ENCODE measurements at places on chromosomes 7 and 10.
A peak's percentile ranks its signal among the peaks of the same experiment; 100 is the strongest.

DNA sequence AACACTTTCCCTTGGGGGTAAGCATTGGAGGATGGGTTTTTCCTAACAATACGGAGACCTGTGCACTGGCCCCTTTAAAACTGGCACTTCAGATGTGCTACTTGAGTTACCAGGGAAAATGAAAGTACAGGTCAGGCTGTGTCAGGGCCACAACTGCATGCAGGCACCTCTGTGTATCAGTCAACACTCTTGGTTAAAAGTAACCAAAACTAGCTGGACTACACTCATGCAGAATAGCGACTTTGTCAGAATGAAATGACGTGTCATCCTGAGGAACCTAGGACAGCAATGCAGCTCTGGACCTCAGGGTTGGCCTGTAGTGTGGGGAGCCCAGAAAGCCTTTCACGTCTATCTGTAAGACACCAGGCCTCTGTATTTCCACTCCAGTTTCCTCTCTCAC is 33.8 kb upstream of the SMKR1 start:
- DNase-seq: no peak

GRCh38 chr7:121957626-121958025 is 84.7 kb downstream of the PTPRZ1 start:
- DNase-seq: no peak

DNA sequence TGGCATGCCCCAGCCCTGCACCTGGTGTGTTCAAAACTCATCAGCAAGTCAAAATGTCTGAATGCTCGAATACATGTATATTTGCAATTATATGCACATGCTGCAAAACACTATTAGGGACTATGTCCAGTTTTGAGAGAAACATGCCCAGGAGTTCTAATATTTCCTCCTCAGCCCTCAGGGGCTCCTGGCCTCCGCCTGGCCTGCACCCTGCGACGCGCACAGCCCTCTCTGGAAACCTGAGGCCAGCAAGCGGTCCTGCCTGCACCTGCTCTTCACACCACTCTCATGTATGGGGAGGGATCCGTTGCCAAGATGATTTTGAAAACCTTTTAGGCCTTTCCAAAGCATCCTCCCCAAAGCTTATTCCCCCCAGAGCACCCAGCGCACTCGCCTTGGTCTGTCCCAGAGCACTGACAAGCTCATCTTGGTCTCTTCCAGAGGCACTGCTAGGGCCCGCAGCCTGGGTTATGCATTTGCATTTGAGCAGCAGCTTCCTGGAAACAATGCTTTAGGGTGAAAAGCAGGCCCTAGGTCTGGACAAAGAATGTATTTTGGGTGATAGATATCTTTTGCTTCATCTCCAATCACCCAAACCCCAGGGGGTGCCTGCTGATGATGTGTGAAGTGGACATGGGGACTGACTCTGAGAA is 22.6 kb upstream of the CNPY1 start:
- DNase-seq: no peak

GRCh38 chr10:88804083-88804812 is 1.7 kb downstream of the LIPM start:
- DNase-seq: no peak

DNA sequence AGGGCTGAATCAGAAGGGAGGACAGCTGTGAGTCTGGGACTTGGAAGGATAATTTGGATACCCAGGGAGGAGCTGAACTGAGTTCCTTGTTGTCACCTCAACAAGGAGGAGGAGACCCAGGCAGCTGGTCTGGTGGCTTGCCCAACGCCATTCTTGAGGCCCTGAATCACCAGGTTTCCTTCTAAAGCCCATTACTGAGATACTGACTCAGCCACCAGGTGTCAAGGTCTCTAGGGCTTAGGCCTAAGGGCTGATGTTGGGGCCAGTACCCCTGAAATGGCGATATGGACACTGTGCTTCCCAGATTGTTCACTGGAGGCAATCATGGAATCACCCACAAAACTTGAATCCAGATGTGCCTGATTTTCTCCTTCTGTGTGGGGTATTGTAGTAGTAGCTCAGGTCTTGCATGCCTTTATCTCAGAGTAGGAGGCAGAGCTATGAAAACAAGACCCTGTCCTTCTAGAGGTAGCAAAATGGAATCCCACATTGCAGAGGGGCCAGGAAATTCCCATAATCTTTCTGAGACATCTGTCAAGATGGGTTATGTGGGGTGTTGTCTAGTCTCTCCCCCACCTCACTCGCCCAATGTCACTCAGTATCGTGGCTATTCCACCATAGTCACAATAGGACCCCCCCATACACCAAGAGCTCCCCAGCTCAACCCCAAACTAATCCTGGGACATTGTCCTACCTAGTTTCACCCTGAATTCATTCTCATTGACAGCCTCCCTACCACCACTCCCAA is 1.8 kb upstream of the ATG9B start:
- no peak for DNase-seq

GRCh38 chr10:33807531-33808359 is 473.3 kb upstream of the NRP1 start:
- peak; percentile 11 for DNase-seq

DNA sequence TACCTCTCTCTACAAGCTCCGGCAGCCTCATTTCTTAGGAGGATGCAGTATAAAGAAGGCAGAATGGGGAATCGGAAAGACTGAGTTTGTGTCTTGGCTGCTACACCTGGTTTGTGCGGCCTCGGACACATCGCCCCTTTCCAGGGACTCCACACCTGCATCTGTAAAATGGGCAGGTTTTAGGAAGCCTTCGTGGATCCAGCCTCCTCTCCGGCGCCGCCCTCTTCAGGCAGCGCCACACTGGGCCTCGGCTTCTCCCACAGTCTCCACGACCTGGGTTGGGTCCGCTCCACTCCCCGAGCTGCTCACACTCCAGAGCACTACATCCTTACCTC is 341 bp downstream of the GOT1 start:
- no peak for DNase-seq

DNA sequence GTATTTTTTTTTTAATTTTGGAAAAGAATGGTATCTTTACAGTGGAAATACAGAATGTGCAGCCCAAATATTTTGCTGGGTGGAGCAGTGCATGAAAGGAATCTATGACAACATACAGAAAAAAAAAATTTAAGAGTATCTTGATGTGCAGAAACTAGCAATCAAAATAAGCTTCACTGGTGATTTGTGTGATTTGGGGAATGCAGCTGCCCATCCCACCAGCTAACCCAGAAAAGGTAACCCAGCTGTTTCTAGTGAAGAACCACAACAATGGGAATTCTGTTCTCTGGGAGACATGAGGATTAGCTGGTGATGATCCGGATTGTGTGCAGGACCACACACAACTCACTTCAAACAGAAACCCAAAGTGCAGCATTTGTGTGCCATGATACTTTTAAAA is 375.5 kb downstream of the SEMA3D start:
- DNase-seq: peak; percentile 15

DNA sequence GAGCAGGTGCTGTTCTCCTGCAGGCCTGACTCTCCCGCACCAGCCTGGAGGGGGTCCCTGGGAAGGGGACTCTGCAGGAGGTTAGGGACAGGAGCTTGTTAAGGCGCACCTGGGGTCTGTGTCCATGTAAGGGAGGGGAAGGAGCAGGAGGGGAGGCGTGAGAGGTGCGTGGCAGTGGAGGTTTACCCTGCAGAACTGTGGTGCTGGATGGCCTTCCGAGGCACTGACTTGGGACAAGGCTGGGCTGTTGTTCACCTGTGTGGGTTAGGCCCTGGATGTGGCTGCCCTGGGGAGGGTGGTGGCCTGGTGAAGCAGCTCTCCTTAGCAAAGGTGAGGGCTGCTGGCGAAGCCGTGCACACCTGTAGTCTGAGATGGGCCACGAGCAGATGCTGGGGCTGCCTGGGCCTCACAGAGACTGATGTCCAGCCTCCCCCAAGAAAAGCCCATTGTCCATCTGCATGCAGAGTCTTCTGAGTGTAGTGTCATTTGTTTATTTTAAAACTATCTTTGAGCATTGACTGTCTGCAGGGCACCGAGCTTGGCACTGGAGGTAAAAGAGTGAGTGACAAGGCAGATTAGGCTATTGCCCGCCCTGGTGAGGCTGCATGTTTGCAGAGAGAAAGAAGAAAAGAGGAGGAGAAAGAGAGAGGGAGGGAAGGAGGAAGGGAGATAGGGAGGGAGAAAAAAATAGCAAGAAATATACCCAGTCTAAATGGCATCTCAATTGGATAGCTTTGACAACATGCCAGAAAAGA is 225.3 kb downstream of the GLRX3 start:
- no peak for DNase-seq

DNA sequence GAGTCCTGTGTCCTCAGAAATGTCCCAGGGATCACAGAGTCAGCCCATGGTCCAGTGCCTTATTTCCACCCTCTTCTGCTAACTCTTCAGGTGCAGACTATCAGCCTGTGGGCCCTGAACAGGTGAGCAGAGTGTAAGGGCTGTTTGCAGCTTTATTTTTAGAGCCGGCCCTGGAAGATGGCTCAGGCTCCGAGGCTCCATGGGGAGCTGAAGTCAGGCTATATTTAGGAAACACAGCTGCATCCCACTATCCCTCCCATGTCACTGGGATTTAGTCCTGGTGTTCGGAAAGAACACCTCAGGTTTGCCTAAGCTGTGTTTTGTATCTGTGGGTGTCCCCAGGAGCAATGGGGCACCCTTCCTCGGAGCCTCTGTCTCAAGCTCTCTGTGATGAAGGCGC is 126.9 kb downstream of the RPS24 start:
- DNase-seq: no peak

GRCh38 chr7:7221599-7222038 is 39.3 kb downstream of the C1GALT1 start:
- DNase-seq: no peak

GRCh38 chr7:51084121-51084520 is 232.5 kb downstream of the COBL start:
- DNase-seq: no peak

DNA sequence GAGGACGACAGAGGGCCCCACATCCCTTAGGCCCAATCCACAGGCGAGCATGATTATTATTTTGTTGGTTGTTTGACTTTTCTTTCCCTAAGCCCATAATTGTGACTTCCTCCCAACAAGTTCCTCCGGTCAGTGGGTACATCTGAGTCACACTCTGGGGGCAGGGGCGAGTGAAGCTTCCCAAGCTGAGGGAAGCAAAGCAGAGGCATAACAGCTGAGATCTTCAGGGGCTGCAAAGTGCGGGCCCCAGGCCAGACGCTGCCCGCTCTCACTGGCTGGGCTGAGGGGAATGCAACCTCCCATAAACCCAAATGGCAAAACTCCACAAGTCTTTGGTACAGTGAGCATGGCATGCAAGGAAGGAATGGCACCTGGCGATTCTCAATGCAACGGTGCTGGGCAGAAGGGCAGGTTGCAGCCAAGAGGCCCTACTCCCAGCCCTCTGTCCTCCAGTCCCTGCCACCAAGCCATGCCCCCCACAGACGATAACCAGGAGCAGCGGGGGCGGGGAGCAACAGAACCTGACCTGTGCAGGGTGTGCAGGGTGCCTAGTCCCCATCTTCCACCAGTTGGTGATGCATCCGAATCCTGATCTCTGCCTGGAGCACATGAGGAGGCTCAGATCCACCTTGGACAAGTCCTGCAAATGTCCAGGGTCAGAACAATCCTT is 25.3 kb downstream of the TNS3 start:
- no peak for DNase-seq

GRCh38 chr7:121330053-121330833 is 1.4 kb downstream of the WNT16 start:
- DNase-seq: peak; percentile 54

GRCh38 chr10:133616371-133617130 is 10.0 kb downstream of the FRG2B start:
- DNase-seq: no peak

DNA sequence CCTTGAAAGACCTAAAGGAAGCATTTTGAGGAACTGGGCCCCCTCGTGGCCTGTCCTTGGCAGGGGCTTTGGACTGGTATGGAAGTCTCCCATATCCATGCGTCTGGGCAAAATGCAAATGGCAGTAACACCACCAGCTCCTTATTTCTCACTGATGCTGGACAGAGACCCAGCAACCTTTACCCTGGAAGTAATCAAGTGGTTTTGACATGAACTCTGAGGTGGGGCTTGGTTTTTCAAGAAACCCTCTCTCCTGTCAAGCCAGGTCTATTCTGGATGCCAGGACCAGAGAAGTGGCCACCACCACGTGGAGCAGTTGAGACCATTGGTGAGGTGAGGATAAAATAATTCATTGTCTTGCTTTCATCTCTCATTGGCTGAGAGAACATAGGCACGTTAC is 84.4 kb downstream of the OTUD1 start:
- no peak for DNase-seq

DNA sequence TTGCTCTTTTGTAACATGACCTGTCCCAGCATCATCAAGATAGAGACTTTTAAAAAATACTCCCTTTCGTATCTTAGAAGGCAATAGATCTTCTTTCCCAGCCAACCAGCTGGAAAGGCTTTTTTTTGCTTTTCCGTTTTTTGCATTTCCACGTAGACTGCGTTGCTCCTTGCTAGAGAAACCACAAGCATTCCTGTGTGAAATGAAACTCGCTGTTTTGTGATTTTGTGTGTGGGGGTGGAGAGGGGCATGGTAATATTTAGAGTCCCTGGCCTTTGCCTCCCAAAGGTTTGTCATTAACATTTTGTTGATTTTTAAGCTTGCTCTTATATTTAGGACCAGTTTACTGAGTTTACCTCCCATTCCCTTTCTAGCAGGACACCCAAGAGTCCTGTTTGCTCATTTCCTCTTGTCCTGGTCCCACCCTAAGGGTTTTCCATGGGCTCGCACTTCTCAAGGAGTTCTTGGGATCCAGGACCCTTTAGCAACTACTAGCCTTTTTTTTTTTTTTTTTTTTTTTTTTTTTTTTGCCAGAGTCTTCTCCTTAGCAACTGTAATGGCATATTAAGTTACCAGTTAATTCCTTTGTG is 243.6 kb downstream of the BICC1 start:
- DNase-seq: no peak

- no peak for DNase-seq
Observed at GRCh38 chr10:59687657-59688056, 22.0 kb downstream of the SLC16A9 start.

DNA sequence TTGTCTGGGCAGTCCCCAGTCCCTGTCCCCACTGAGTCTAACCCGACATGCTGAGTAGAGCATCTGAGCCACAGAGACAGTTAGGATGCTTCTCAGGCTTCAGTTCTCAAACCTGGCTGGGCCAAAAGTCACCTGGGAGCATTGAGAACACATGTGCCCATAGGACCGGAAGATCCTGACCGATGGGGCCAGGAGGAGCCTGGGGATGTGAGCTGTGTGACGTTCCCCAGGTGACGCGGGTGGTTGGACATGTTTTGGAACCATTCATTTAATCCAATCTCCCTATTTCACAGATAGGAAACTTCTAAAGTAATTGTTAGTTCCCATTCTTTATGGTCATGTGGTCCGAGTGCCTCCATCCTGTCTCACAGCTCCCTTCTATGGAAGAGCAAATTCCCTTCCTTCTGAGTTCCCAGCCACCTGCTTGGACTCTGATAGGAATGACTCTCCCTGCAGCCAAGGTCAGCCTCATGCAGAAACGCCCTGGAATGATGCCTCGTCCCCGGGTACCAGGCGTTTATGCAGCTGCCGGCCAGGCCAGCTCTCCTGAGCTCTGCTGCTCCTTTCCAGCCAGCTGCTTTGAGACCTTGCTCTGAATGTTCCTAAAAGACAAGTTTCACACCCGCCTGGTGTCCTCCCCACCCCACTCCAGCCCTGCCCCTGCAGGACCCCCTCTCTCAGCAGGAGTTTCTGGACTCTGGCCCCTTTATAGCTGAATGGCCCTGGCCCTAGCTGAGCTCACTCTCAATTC is 166.5 kb upstream of the RHEB start:
- DNase-seq: no peak

- DNase-seq: no peak
Observed at GRCh38 chr10:525565-526315, 163.7 kb downstream of the DIP2C start.

GRCh38 chr10:103757531-103758293 is 97.7 kb downstream of the SH3PXD2A start:
- no peak for DNase-seq

GRCh38 chr7:66657798-66658197 is 29.1 kb downstream of the KCTD7 start:
- no peak for DNase-seq

GRCh38 chr10:51386248-51386885 is 312.1 kb downstream of the PRKG1 start:
- DNase-seq: no peak

Data from neuronal stem cell (in vitro differentiated cells).